Left lung (tissue), 14 donors: ENCODE measurements at places on chromosomes 1 and 21. TPM values are rescaled to one million over a fixed set of nuclear protein-coding genes. Genes with fewer than 3 reads are reported as not detected.

DNA sequence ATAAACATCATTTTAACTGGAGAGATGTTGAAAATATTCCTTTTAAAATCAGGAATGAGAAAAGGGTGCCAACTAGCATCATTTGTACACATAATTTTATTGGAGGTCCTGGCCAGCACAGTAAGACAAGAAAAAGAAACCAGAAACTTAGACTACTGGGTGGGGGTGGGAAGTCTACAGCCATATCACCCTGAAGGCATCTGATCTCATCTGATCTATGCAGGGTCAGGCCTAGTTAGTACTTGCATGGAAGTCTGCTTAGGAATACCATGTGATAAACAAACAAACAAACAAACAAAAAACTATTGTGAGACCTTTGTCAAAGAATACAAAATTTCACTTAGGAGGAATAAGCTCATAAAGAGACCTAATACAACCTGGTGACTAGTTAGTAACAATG, 54.2 kb downstream of the EIF2B3 start:
- no peak for DNase-seq

Gene KRTAP11-1
- not detected for polyA plus RNA-seq

Gene TNFRSF4
- polyA plus RNA-seq = 3.5 TPM

Gene NECTIN4
- polyA plus RNA-seq = 7.9 TPM

GRCh38 chr1:109923131-109923945, 12.7 kb downstream of the CSF1 start:
- DNase-seq = no peak
